Stimulated activated CD8-positive, alpha-beta memory T cell treated with anti-CD3 and anti-CD28 coated beads, Interleukin-7, amount 100 ng/mL, for 24 hours (primary cell): ENCODE measurements at places on chromosomes 6 and 20.

DNA sequence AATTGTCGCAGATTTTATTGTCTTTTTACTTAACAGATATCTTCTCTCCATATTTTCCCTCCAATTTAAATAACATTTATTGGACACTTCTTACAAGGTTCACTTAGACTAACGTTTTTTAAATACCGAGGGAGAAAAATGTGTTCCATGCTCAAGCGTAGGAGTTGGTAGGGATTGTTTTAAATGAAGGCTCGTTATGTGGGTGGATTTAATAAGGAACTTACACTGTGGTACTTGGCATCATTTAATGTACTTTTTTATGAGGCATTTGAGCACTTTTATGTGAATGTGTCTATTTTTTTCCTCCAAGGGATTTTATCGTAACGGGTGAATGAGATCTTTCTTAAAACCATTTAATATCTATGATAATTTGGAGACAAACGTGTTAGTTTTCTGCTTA is 125.0 kb upstream of the MTHFD1L start:
- no peak for DNase-seq

DNA sequence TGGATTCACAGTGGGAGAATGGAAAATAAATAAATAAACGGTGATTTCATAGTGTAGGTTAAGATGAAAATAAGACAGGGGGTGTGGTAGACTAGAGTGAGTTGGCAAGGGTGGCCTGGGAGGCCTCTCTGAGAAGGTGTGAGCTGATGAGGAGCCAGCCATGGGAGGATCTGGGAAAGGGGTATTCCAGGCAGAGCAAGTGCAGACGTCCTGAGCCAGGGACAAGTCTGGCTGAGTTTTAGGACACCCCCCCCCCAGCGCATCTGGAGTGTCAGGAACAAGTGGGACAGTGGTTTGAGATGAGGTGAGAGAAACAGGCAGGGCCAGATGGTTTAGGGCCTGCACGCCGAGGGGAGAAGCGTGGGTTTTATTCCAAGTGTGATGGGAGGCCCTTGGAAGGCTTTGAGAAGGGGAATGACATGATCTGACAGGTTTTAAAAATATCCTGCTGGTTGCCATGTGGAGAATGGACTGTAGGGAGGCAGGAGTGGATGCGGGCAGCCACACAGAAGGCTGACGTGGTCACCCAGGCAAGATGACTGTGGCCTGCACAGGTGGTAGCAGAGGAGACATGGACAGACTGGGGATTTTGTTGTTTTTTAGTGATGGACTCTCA is 21.1 kb upstream of the CCM2L start:
- DNase-seq = no peak

- DNase-seq = no peak
Measured at GRCh38 chr6:10837009-10837621, 1.2 kb downstream of the MAK start.

- DNase-seq = no peak
Measured at GRCh38 chr6:107154801-107155160, 39.5 kb upstream of the BEND3 start.

GRCh38 chr6:144095134-144096002 is at the start of gene SF3B5:
TSS of gene SF3B5 (minus strand) at chr6:144095573. CDS start at chr6:144095497, 76 bp downstream.
- peak; percentile 94 for DNase-seq
